ENCODE measurements at places on chromosomes 5 and 9. TPM values are rescaled to one million over a fixed set of nuclear protein-coding genes. Genes with fewer than 3 reads are reported as not detected.
A peak's percentile ranks its signal among the peaks of the same experiment; 100 is the strongest.

DNA sequence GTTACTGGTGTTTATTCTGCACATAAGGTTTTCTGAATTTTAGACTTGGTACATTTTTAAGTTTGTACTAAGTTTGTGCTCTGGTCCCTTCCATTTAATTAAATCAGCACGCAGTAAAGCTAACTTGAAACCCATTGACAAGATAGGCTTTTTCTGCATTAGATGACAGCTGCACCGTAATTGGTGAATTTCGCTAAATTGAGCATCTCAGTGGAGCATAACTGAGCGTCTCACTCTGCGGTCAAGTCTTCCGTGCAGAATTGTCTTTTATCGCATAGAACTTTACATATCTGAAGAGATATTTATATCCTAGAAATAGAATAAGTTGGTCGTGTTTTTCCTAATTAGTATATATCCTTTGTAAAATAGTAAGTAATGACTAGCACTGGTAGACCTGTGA, 4.1 kb downstream of the SUB1 start:
- peaks cover 9% of the 10 kb centered on the region for H3K4me1 ChIP-seq
- no peaks in the 10 kb centered on the region for H3K27me3 ChIP-seq
- peaks cover 16% of the 10 kb centered on the region for H3K36me3 ChIP-seq
- no peak overlapping the region for H3K27ac ChIP-seq
- no peak for DNase-seq

- no peaks in the 10 kb centered on the region for H3K27me3 ChIP-seq
- H3K36me3 ChIP-seq, result peaks cover 23% of the 10 kb centered on the region
- no peak overlapping the region for H3K27ac ChIP-seq
- H3K4me1 ChIP-seq, result no peaks in the 10 kb centered on the region
- no peak overlapping the region for H3K4me3 ChIP-seq
Measured at GRCh38 chr5:150044329-150044681, 42.0 kb downstream of the CSF1R start.

GRCh38 chr5:120463991-120464626, at the start of gene PRR16:
TSS of gene PRR16 (plus strand) at chr5:120464300.
- H3K4me1 ChIP-seq, result peaks cover 19% of the 10 kb centered on the region
- DNase-seq, result peak; percentile 26
- H3K27me3 ChIP-seq, result no peaks in the 10 kb centered on the region
- H3K4me3 ChIP-seq, result peak within 1 kb of the TSS; percentile 12

DNA sequence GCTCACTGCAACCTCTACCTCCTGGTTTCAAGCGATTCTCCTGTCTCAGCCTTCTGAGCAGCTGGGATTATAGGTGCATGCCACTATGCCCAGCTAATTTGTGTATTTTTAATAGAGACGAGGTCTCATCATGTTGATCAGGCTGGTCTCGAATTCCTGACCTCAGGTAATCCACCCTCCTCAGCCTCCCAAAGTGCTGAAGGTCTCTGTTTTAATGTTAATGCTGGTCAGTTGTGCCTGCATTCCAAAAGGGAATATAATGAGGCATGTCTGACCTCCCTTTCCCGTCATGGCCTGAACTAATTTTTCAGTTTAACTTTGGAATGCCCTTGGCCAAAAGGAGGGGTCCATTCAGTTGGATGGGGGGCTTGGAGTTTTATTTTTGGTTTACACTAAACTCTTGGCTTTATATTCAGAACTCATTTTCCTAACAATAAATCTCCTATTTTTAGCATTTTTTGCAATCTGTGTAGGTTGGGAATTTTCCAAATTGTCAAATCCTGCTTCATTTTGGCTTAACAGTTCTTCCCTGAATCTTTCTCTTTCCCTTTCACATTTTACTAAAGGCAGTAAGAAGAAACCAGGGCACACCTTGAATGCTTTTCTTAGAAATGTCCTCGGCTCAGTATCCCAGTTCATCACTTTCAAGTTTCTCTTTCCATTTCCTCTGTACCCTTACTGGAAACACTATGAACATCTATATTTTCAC, 1175.5 kb downstream of the MAT2B start:
- H3K27me3 ChIP-seq, result no peaks in the 10 kb centered on the region
- H3K36me3 ChIP-seq, result no peaks in the 10 kb centered on the region
- DNase-seq, result no peak
- no peak overlapping the region for H3K4me3 ChIP-seq

Gene HBEGF
- total RNA-seq, result 7.3 TPM

GRCh38 chr5:68290260-68290674, 74.7 kb downstream of the PIK3R1 start:
- H3K27me3 ChIP-seq, result no peaks in the 10 kb centered on the region
- no peak overlapping the region for H3K4me3 ChIP-seq
- peak; percentile 45 for DNase-seq

DNA sequence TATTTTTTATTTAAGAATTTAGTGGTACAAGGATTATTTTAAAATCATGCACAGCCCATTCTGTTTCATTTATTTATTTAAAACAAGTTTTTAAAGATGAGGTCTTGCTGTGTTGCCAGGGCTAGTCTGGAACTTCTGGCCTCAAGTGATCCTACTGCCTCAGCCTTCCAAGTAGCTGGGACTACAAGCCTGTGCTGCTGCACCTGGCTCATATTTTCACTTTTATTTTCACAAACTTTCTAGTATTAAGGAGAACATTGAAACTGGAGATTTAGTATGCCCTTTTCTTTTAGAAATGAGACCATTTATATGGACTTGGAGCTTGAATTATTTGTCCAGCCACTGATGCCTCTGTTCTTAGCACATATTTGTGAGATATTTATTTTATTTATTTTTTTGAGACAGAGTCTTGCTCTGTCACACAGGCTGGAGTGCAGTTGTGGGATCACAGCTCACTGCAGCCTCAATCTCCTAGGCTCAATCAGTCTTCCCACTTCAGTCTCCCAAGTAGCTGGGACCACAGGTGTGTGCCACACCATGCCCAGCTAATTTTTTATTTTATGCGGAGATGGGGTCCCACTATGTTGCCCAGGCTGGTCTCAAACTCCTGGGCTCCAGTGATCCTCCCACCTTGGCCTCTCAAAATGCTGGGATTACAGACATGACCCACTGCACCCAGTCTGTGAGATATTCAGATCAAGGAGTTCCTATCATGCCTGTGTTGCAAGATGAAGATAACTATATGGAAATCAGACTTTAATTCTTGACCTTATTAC, 7.4 kb downstream of the DMXL1 start:
- no peak overlapping the region for H3K4me3 ChIP-seq
- no peaks in the 10 kb centered on the region for H3K27me3 ChIP-seq
- H3K4me1 ChIP-seq, result peaks cover 62% of the 10 kb centered on the region
- no peaks in the 10 kb centered on the region for H3K36me3 ChIP-seq
- no peak overlapping the region for H3K27ac ChIP-seq
- no peak for DNase-seq

DNA sequence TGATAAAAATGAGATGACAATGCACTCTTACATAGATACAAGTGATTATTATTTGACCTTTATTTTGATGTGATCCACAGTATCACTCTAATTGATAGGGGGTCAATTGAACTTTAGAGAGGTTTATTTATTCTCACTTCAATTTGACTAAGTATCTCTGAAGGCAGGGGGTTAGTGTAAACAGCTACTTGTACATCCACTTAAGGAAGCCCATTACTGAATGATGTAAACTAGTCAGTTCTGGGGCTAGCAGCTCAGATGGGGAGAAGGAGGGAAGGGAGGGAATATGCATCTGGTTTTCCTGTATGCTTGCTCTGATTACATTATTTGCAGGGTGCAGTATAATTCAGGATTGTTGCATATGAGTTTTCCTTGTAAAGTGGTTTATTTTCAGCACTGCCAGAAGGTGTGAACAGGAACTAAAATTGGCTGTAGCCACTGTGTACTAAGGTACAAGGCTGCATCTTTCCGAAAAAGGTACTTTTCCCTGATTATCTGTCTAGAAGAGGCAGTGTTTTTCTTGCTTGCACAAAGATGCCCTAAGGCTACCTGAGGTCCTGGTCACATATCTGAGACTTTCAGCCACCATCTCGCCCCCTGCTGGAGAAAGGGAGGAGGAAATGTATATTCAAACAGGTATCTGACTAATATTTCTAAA, 51.2 kb downstream of the MRPS27 start:
- H3K4me3 ChIP-seq, result no peak overlapping the region
- no peaks in the 10 kb centered on the region for H3K36me3 ChIP-seq
- no peak overlapping the region for H3K27ac ChIP-seq
- DNase-seq, result peak; percentile 44
- H3K4me1 ChIP-seq, result peaks cover 5% of the 10 kb centered on the region

All from body of pancreas (tissue), 4 donors.